ENCODE measurements at places on chromosomes 6 and 20.

DNA sequence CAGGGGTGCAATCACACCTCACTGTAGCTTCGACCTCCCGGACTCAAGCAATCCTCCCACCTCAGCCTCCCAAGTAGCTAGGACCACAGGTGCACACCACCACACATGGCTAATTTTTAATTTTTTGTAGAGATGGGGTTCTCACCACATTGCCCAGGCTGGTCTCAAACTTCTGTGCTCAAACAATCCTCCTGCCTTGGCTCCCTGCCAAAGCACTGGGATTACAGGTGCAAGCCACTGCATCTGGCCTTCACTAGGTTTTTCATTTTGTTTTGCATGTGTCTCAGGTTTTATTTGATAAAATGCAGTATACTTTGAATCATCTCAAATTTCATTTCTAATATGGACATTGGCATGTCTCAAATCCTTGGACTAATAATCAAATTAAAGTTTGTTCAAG lies 98.7 kb downstream of the SLC16A10 start:
- DNase-seq = no peak

DNA sequence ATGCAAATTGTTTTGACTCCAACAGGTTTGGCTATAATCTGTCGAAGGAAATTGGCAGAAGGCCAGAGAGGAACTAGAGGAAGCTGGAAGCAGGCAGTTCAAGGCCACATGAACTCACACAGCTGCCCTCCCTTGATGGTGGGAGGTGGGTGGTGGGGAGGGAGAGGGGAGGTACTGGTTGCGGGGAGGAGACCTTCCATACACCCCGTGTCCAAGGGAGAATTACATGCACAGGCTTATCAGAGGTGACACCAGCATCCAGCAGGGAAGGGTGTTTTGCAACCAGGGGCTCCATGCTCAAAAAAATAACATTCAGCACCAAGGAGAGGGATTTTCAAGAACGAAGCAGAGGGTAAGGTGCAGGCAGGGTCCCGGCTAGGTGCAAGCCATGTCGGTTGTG lies 9.1 kb downstream of the PRND start:
- DNase-seq = no peak

GRCh38 chr20:58416835-58417234 lies 27.8 kb downstream of the VAPB start:
- no peak for DNase-seq

- DNase-seq = no peak
Observed at GRCh38 chr20:5691918-5692618, 58.1 kb upstream of the SHLD1 start.

DNA sequence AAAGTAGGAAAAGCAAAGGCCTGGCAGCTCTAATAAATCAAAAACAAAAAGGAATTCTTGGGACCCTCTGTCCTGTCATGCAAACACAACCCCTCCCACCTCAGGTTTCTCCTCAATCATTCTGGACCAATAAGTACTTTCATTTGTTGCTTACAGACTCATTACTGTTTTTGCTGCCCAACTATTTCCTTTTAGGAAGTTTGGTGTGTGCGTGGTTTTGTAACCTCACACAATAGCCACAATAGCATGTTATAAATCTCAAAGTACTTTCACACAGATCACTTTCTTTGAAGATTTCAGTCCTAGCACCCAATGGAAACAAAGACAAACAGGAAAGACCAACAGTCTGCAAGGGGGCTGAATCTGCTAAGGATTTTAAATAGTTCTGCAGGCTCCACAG lies 4.5 kb downstream of the MRPL14 start:
- no peak for DNase-seq

- DNase-seq = no peak
Observed at GRCh38 chr20:57522380-57523140, 2.4 kb downstream of the CTCFL start.

- DNase-seq = no peak
Observed at GRCh38 chr6:158361068-158361467, 48.8 kb downstream of the TULP4 start.

DNA sequence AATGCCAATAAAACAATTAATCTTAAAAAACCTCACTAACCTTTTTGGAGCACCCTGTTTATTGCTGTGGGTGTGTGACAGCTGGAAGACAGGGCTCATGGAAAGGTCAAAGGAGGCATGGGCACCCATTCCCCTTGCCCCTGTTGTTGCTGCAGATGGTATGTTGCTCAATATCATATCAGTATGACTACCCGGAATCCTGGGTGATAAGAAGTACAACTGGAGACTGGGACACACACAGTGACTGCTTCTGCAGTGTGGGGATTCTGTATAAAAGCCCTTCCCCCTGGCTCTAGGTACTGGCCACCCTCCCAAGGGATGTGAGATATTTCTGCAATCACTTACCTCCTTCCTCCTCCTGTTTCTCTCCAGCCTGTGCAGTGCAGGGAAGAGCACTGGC lies 47.3 kb upstream of the IL20RA start:
- no peak for DNase-seq

GRCh38 chr6:7546896-7547295 lies 5.4 kb downstream of the DSP start:
- no peak for DNase-seq

DNA sequence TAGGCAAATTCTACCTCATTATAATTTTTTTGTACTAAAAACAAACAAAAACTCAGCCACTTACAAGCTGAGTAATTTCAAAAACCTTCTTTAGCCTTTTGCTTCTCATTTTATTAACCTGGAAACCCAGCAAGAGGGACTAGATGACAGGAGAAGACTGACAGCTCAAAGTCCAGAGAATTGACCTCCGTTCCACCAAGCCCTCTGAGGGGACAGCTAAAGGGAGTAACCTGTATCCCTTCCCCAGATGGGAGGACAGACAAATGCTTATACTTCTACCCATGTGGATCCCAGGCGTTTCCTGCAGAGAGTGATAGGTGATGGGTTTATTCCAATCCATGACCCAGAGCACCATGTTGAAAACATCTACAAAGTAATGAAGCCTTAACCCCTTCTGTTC lies 18.5 kb upstream of the MTRES1 start:
- no peak for DNase-seq

DNA sequence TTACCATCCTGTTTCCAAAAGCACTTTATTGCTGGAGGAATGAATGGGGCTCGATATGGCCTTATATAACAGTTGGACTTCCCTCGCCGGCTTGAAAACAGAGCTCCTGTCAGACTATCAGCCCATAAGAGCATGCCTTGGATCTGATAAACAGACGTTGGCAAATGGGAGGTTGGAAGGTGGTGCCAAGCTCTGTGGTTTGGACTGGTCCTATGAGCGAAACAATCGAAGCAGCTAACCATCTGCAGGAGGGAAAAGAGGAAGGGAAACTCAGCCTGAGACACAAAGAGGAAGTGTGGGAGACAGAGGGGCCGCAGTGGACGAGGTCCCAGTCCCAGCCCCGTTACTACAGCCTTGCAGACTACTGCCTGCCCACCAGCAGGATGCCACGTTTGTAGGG lies 92.9 kb downstream of the TFAP2C start:
- no peak for DNase-seq

GRCh38 chr6:33990061-33990541 lies 155.8 kb downstream of the GRM4 start:
- DNase-seq = no peak

DNA sequence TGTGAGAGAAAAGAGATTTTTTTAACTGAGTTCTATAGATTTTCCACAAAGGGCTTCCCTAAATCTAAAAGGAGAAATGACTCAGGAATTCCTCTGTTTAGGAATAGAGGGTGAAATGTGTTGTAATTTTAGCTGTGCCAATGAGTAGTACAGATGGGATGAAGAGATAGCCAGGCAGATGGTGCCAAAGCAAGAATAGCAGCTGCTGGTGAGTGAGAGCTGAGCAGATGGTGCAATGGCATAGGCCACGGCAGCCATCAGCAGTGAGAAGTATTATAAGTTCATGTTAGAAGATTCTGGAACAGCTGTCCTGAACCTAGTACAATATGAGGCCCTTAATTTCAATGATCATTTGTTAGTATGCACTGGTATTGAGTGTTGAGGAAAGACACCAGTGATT lies 40.2 kb upstream of the CRISP1 start:
- DNase-seq = peak; percentile 35

- DNase-seq = no peak
Observed at GRCh38 chr20:23339986-23340385, 10.6 kb upstream of the NXT1 start.

DNA sequence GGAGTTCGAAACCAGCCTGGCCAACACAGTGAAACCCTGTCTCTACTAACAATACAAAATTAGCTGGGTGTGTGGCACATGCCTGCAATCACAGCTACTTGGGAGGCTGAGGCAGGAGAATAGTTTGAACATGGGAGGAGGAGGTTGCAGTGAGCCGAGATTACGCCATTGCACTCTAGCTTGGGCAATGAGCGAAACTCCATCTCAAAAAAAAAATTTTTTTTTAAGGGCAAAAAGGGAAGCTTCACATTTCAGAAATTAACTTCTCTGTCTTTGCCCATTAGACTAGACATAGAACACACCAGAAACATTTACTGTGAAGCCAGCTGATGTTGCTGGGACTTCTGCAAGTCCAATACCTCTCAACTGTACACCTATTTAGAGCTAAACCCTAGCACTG lies 90.8 kb upstream of the HDAC2 start:
- no peak for DNase-seq

DNA sequence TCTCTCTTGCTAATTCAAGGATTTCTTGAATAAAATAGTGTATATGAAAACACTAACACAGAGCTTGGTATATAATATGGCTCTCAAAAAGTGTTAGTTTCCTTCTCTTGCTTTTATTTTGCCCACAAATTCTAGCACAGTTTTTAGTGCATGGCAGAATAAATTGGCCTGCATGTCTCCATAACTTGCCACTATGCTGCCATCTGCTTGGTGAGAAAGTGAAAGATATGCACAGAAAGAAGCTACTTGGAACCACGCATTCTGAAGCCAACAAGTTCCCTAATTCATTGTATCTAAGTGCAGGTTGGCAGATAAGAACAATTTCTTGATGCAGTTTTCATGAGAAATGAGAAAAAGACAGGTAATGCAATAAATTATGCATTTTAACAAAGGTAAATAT lies 101.2 kb downstream of the EPHA7 start:
- DNase-seq = no peak

DNA sequence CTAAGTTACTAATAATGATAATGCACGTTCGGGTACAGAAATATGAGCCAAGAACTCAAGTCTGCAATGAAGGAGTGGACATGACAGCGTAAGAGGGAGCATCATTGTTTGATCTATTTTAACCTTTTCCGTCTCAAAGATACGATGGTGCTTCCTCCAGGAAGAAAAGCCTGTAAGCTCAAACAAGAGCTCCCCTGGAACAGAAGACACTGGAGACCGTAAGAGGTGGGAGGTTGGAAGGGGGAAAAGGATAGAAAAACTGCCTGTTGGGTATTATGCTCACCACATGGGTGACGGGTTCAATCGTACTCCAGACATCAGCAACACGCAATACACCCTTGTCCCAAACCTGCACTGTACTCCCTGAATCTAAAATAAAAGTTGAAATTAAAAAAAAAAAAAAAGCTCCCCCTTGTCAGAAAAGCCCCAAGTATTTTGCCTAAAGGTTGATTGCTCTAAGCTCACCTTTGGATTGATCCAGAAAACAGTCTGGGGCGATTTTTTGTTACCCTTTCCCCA lies 180.5 kb downstream of the TRIM27 start:
- no peak for DNase-seq

DNA sequence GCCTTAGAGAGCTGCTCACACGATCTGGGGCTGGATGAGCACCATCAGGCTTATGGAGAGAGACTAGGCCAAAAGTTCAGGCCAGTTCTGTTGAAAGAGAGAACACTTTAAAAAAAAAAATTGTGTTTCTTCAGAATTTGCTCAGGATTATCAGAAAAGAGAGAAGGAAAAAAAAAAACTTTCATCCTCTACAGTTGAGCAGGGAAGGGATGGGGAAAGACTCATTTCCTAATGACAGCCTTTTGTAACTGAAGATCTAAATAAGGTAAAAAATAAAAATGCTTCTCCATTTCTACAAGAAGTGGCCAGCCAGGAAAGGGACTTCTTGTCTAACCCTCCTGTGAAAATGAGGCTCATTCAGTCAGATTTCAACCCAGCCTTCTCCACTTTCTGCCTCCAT lies 134.8 kb downstream of the LY86 start:
- no peak for DNase-seq

- DNase-seq = no peak
Observed at GRCh38 chr20:44849703-44850102, 35.8 kb upstream of the YWHAB start.

- DNase-seq = no peak
Observed at GRCh38 chr20:10022625-10023024, 12.2 kb upstream of the ANKEF1 start.

DNA sequence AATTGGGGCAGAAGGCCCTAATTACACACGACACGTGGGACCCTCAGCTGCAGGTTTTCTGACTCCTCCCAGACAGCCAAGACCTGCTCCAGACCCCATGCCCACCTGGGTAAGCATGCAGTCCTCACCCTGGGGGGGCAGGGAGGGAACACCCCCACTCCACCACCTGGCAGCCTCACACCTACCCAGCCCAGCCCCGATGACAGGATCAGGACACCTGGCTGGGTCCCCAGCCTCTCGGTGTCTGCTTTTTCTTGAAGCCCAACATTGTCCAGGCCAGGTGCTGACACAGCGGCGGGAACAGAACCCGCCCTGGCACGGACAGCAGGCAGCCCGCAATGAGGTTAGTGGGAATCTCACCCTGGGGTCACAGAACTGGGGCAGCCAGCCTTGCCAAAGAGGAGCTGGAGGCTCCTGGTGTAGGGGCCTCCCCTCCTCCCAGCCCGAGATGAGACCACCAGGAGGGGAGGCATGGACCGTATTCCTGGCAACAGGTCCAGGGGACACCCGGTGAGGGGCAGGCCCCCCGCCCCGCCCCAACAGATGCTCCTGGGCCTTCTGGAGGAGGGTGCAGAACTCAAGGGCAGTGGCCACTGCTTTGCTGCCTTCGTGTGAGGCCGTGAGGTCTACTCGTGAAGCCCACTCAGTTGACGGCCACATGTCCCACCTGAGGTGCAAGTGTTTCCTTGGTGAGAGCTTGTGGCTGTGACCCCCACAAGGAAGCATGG lies 103.8 kb downstream of the DLL1 start:
- no peak for DNase-seq

DNA sequence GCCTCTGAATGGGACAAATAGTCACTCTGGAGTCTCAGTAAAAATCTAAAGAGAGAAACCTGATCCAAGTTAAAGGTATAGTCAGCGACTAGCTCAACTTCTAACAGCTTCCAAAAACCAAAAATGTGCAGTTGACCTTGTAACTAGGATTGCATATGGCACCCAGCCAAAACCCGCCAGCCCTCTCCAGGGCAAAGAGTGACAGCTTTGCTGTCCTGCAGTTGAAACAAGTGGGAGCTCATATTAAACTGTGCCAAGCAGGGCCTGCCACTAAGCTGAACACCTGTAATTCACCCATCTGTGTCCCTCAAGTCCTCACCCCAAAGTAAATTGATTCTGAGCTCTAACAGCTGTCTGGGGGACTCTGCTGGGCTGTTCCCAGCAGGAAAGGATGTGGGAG lies 695.3 kb downstream of the MAFB start:
- no peak for DNase-seq

GRCh38 chr6:29861521-29862255 lies 34.1 kb downstream of the HLA-G start:
- DNase-seq = no peak
